NCI-H2081 (cell line): ENCODE measurements at places on chromosomes 2 and 18.

DNA sequence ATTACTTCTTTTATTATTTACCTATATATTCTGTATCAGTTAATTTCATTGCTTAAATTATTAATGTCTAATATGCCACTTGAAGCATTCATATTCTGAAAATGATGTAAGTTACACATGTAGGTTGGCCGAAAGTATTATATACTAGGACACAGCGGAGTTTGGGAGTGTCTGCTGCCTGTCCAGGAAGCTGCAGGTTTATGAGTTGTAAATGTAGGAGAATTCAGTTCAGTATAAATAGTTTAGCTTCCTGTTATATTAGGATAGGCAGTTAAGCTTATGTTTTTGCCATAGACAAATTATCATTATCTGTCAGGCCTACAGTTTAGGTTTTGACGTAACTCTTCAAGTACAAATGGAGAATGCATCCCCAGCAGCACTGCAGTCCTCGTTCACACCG, 18.9 kb upstream of the ZNF236 start:
- no peak for DNase-seq

GRCh38 chr2:15674637-15675455, 83.2 kb downstream of the DDX1 start:
- DNase-seq: no peak

GRCh38 chr2:150832686-150833085, 345.2 kb upstream of the RND3 start:
- DNase-seq: no peak

DNA sequence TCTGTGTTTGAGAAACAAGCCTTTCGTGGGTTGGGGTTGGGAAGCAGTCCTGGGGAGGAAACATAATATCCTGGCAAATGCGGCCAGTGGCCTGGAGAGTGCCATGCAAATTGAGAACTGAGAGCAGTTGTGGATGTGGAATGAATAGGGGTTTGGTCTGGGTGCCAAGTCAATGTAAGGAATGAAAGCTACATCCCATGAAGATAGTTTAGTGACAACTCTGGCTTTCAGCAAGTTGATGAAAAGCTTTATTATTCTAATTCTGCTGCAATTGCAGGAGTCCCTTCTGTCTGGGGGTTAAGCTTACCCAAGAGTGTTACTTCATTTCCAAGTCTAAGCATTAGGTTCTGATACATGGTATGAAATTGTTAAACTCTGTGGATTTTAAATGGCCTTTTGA, 771.6 kb downstream of the DPP10 start:
- DNase-seq: no peak

DNA sequence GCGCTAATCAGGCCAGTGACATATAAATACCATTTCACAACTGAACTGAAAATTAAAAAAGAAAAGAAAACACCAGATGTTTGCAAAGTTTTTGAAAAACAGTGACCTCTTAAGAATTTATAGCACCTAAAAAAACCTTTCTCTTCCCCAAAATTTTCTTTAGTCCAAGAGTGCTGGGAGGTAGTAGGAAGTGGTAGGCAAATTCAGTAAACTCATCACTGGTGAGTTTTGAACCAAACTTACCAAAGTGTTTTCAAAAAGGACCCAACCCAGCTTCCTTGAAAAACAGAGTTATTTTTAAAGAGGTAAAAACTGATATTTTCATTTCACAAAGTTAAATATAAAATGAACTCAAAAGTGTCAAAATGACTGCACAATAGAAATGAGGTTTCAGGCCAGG, 90.4 kb downstream of the TMEM247 start:
- DNase-seq: no peak

DNA sequence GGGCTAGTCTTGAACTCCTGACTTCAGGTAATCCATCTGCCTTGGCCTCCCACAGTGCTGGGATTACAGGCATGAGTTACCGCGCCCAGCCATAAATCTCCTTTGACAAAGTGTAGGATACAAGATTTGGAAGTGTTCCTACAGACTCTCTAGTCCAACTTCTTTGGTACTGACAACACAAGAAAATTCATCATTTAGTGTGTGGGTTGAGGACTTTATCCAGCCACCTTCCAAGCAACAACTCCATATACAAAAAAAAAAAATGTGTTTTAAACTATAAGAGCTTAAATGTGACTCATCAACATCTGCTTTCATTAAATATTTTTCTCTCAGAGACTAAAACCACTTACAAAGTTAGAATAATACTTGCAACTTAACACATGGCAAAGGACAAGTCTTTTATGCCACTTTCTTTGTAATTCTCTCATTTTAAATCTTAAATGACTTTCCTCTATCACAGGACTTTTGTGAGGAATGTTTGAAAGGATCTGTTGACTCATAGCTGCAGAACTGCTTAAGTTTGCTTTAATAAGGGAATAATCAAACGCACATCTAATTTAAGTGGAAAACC, 46.2 kb upstream of the ITGAV start:
- DNase-seq: no peak

GRCh38 chr2:97727296-97727695, 13.9 kb downstream of the ZAP70 start:
- no peak for DNase-seq

DNA sequence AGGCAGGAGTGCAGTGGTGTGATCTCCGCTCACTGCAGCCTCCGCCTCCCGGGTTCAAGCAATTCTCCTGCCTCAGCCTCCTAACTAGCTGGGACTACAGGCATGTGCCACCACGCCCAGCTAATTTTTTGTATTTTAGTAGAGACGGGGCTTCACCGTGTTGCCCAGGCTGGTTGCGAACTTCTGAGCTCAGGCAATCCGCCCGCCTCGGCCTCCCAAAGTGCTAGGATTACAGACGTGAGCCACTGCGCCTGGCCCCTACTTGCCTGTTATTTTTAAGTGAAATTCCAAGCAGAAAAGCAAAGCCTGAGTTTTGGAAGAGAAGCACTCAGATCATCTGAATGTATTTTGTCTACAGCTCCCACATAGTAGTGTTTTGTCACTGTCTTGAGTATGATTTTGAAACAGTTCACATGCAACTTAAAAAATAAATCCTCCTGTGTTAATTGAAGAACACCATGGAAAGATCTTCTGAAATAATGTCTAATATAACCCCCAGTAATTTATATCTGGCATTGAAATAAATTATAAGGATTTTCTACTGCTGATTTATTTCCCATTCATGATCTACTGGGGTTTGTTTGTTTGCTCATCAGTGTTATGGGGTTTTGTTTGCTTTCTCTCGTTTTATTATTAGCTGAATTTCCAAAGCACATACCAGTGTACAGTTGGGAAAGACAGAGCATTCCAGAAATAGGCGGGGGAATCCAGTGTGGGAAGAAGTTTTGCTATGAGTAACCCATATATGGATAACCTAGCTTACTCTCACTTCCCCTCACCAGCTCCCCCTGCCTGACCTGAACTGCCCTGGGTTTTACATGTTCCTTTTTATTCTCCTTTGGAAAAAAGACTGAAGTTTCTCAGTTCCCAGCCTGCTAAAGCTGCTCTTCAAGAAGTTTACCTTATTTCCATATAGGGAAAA, 80.1 kb upstream of the MAP3K20 start:
- DNase-seq: no peak

DNA sequence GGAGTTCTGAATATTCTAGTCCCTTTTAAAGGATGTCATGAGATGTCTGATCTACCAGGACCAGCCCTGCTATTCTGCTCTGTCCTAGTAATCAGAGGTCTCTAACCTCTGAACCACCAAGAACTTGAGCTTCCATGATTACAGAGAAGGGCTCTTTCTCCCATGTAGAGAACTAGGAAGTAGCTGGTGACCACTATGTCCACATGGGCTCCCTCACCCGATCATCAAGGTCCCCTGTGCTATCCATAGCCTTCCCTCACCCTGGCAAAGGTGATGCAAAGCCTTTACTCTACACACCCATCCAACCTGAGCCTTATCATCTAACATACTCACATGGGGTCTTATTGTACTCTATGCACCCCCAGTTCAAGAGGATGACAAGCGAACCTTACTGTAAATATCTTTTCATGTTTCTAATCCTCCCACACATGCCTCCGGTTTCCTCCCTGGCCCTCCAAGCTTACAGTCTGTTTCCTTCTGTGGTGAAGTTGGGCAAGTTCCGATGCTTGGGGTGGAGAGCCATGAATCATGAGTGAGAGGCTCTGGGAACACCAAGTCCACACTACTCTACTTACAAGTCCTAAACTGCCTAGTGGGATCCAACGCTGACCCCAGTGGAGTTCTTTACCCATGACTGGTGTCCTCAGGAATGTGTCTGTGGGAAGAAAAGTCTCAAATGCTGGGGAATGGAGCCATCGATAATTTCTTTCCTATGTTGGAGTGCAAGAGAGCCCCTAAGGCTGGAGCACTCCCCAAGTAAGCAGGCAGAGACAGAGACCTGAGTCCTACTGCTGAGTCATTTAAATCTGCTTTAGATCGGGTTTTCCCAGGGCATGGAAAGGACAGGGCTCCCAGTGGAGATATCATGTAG, 73.3 kb upstream of the KLF7 start:
- DNase-seq: no peak

GRCh38 chr2:20507166-20507692, 60.4 kb downstream of the RHOB start:
- no peak for DNase-seq

DNA sequence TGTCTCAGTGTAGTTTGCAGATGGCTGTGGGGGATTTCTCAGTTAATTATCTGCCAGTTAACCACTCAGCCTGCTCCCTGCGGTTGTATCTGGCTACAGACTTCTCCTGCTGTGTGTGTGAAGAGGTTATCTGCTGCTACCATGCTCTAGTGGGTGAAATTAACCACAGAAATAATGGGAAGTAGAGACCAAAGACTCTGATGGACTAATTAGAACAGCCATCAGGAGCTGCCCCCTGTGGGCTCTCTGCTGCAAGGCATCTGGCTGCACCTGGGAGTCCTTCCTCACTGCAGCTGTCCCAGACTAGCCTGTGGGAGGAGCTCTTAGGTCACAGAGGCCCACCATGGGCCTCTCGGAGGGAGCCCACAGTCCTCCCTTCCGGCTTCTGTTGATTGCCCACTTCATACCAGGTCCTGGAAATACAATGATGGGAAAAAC, 66.6 kb downstream of the CTIF start:
- DNase-seq: peak; percentile 38

DNA sequence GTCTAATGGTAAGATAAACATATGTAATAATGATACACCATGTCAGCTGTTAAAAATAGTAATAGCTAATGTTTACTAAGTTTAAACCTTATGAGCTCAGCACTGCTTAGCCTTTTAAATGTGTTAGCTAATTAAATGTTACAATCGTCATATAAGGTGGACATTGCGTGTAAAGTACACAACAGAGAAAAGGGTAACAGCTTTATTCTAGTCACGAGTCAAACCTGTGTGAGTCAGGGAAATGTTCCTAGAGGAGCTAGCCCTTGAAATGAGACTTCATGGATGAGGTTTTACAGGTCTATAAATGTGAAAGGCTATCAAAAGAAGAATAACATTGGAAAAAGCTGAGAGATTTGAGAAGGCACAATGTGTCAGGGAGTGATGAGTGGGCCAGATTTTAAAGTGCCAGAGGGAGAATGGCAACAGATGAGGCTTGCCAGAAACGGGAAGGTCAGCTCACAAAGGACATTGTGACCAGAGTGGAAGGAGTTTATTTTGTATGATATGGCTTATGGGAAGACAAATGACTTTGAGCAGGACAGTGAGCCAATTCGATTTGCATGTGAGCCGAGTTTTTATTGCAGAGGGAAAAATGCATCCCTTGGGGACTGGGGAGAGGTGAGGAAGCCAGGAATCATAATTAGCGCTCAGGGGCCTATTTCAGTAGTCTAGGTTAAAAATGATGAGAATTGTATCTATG, 276.3 kb downstream of the CTNNA2 start:
- peak; percentile 48 for DNase-seq

DNA sequence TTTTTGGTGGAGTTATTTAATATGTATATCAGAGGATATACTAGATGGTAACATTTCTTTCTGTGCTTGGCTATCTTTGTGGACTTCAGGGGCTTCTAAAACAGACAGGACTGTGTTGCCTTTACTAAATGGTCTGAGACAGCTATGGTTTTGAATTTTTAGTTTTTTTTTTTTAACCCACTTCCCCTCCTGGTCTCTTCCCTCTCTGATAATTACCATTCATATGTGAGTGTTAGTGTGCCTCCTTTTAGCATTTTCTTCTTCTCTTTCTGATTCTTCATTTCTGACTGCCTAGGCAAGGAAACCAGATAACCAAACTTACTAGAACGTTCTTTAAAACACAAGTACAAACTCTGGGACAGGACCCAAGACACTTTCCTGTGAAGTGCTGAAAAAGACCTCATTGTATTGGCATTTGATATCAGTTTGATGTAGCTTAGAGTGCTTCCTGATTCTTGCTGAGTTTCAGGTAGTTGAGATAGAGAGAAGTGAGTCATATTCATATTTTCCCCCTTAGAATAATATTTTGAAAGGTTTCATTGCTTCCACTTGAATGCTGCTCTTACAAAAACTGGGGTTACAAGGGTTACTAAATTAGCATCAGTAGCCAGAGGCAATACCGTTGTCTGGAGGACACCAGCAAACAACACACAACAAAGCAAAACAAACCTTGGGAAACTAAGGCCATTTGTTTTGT, 52.7 kb downstream of the SMAD4 start:
- DNase-seq: no peak

DNA sequence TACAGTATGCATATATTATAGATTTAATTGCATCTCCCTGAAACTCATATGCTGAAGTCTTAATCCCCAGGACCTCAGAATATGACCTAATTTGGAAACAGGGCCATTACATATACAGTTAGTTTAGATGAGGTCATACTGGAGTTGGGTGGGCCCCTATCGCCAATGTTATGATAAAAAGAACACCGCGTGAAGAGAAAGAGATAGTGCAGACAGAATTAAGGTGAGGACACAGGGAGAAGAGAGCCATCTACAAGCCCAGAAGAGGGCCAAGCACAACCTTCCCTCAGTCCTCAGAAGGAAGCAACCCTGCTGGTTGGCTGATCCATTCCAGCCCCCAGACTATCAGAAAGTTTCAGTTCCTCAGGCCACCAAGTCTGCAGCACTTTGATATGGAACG, 311.9 kb upstream of the RAB6C start:
- DNase-seq: no peak

DNA sequence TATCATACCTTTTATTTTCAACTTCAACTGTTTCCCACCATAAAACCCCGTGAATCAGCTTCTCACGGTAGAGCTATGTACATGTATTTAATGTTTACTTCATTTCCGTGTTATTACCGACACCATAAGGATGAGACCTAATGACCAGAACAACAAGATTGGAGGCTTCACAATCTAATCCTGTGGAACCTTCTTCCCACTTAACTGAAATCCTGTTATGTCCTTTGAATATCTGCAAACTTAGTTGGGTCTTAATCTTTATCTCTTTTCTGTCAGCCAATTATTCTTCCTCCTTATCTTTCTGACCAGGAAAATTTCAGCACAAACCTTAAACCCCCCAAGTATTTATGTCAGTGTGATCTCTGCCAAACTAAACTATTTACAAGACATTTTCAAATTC, 214.4 kb downstream of the TMX3 start:
- no peak for DNase-seq

- DNase-seq: no peak
Observed at GRCh38 chr2:122238006-122238559, 482.6 kb downstream of the TSN start.

- no peak for DNase-seq
Observed at GRCh38 chr2:85589982-85590791, 5.4 kb upstream of the RNF181 start.

GRCh38 chr18:22106536-22107292, 62.7 kb upstream of the GATA6 start:
- no peak for DNase-seq

GRCh38 chr2:153872311-153873051, 759 bp downstream of the GALNT13 start:
- DNase-seq: peak; percentile 50

- no peak for DNase-seq
Observed at GRCh38 chr2:36555789-36556188, 42.2 kb downstream of the FEZ2 start.
